ENCODE measurements at places on chromosomes 2 and 18. TPM values are rescaled to one million over a fixed set of nuclear protein-coding genes. Genes with fewer than 3 reads are reported as not detected.

The MYL12B gene
- 310 TPM for total RNA-seq

The NR4A2 gene
- total RNA-seq = 4.5 TPM

The ZAP70 gene
- total RNA-seq = 3.9 TPM

The IFIH1 gene
- 13.1 TPM for total RNA-seq

The SERPINB12 gene
- total RNA-seq = not detected

The MALL gene
- total RNA-seq = 18.5 TPM

The BOK gene
- 58.3 TPM for total RNA-seq

The MARCHF4 gene
- total RNA-seq = not detected

The TFCP2L1 gene
- total RNA-seq = 25.7 TPM

The L3MBTL4 gene
- 20.5 TPM for total RNA-seq

The TLX2 gene
- total RNA-seq = 0.97 TPM

The LHCGR gene
- total RNA-seq = not detected

DNA sequence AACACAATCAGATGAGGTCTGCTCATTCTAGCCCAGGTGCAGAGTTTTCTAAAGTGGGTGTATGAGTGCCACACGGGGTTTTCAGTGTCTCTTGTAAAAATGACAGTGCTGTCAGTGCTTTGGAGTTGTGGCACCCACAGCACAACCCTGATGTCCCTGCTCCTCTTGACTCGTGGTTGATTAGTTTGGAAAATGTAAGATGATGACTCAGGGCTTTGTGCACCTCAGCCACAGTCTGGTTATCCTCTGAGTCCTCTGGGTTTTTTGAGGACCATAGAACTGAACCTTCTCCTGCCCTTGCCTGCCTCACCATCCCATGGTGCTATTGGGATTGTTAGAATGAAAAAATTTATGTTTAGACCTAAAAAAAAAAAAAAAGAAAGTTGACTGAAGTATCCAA, 105.6 kb downstream of the MYO1B start:
- H3K27me3 ChIP-seq = no peaks in the 10 kb centered on the region
- H3K4me1 ChIP-seq = no peaks in the 10 kb centered on the region
- H3K36me3 ChIP-seq = no peaks in the 10 kb centered on the region
- no peak for DNase-seq
- no peak overlapping the region for H3K4me3 ChIP-seq

- H3K36me3 ChIP-seq = no peaks in the 10 kb centered on the region
- no peak for DNase-seq
- no peaks in the 10 kb centered on the region for H3K27me3 ChIP-seq
Measured at GRCh38 chr2:110143982-110144381, 28.4 kb upstream of the MALL start.

DNA sequence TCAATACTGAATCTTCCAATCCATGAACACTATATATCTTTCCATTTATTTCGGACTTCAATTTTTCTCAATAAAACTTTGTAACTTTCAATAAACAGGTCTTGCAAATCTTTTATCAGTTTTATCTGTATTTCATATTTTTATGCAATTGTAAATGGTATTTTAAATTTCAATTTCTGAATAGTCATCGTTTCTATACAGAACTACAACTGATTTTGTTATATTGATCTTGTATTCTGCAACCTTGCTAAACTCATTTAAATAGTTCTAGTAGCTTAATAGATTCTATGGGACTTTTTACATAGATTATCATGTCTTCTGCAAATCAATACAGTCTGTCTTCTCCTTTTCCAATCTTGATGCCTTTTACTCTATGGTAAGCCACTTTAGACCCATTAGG, 90.4 kb downstream of the FAM228A start:
- DNase-seq = no peak
- no peak overlapping the region for H3K4me3 ChIP-seq
- no peaks in the 10 kb centered on the region for H3K36me3 ChIP-seq
- no peaks in the 10 kb centered on the region for H3K4me1 ChIP-seq
- no peak overlapping the region for H3K27ac ChIP-seq

- H3K4me3 ChIP-seq = no peak overlapping the region
- no peaks in the 10 kb centered on the region for H3K36me3 ChIP-seq
- no peaks in the 10 kb centered on the region for H3K4me1 ChIP-seq
- no peak for DNase-seq
- no peak overlapping the region for H3K27ac ChIP-seq
Measured at GRCh38 chr2:142142595-142142994, 11.8 kb upstream of the LRP1B start.

GRCh38 chr2:75246441-75247167, 47.3 kb upstream of the TACR1 start:
- H3K27me3 ChIP-seq = no peaks in the 10 kb centered on the region
- no peak overlapping the region for H3K4me3 ChIP-seq
- no peaks in the 10 kb centered on the region for H3K36me3 ChIP-seq
- H3K4me1 ChIP-seq = no peaks in the 10 kb centered on the region
- H3K27ac ChIP-seq = no peak overlapping the region

DNA sequence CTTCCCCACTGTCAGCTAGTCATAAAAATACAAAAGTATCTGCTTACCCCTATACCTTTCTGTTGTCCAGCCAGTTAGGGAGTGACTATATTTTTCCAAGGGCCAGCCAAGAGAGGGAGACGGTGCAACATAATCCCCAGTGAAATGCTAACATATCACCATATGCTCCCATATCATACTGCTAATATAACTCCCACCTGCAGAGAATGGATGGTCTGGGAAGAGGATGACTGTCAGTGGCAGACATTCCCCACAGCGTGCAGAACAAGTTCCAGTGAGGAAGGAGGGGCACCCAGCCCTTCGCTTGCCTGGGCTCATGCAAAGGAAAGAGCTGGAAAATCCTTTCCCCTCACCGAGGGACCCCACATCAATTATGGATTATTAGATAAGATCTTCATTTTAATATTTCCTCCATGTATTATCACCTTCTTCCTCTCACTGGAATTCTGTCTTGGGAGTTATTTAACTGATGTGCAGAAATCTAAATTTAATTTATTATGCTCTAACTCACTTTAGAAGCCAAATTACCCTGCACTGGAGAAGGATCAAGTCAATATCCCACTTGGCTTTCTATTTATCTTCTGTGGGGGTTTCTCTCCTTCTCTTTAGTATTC, 135.6 kb downstream of the GALNT14 start:
- no peak overlapping the region for H3K27ac ChIP-seq
- DNase-seq = no peak
- no peaks in the 10 kb centered on the region for H3K27me3 ChIP-seq
- H3K4me3 ChIP-seq = no peak overlapping the region

DNA sequence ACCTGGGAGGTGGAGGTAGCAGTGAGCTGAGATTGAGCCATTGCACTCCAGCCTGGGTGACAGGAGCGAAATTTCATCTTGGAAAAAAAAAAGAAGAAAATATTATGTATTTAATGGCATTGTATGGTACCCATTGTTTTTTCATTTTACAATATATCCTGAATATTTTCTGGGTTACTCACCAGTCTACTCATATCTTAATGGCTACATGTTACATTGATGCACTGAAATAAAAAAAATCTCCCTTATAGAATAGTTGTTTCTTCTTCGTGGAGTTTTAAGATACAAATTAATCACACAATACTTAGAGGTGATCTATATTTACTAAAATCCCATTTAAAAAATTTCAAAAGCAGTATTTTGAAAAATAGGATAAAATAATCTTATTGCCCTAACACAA, 66.3 kb upstream of the XPO1 start:
- no peaks in the 10 kb centered on the region for H3K36me3 ChIP-seq
- no peak for DNase-seq
- H3K4me1 ChIP-seq = no peaks in the 10 kb centered on the region
- no peak overlapping the region for H3K27ac ChIP-seq

- no peak overlapping the region for H3K4me3 ChIP-seq
- H3K27me3 ChIP-seq = no peaks in the 10 kb centered on the region
- peaks cover 15% of the 10 kb centered on the region for H3K4me1 ChIP-seq
- peak overlapping the region; percentile 58 for H3K27ac ChIP-seq
- no peaks in the 10 kb centered on the region for H3K36me3 ChIP-seq
Measured at GRCh38 chr2:42957861-42958301, 165.5 kb upstream of the HAAO start.

DNA sequence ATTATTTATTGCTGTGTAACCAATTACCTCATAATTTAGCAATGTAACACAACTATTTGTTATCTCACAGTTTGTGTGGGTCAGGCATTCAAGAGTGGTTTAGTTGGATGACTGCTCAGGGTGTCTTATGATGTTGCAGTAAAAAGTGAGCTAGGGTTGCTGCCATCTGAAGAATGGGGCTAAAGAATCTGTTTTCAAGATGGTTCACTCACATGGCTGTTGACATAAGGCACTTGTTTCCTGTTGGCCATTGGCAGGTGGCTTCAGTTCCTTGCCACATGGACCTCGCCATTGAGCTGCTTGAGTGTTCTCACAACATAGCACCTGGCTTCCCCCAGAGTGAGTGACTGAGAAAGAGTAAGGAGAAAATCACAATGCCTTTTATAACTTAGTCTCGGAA, 123.2 kb downstream of the TMEM17 start:
- no peaks in the 10 kb centered on the region for H3K4me1 ChIP-seq
- no peaks in the 10 kb centered on the region for H3K36me3 ChIP-seq
- no peak overlapping the region for H3K27ac ChIP-seq
- H3K4me3 ChIP-seq = no peak overlapping the region
- DNase-seq = no peak
- no peaks in the 10 kb centered on the region for H3K27me3 ChIP-seq

- no peak overlapping the region for H3K4me3 ChIP-seq
- no peaks in the 10 kb centered on the region for H3K36me3 ChIP-seq
- H3K27me3 ChIP-seq = peaks cover 19% of the 10 kb centered on the region
- DNase-seq = no peak
- H3K4me1 ChIP-seq = no peaks in the 10 kb centered on the region
Measured at GRCh38 chr2:115163572-115163971, 721.1 kb downstream of the DPP10 start.

DNA sequence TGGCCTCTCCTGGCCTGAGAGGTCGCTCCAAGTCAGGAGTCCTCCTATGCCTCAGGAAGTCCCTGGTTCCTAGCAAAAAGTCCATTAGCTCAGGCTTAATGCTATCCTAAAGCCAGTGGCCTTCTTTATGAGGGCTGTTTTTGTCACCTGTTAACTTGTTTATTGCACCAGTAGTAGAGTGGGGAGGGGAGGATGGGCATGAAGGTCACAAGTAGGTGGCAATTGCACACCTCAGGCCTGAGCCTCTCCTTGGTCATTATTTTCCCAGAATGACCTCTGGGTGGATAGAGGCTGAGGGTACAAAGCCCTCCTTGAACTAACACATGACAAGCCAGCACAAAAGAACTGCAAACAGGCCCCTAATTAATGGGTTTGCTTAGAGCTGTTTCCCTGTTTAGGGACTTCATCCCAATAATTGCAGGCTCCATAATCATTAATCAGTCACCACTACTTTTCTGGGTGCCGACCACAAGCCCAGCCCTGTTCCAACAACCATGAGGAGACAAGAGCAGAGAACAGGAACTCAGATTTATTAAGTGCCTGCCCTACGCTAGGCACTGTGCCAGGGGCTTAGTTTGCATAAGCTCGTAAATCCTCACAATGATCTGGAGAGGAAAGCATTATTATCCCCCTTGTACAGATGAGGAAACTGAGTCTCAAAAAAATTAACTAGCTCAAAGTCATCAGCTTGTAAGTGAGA, 123.0 kb upstream of the PKDCC start:
- H3K27ac ChIP-seq = no peak overlapping the region
- DNase-seq = no peak
- no peak overlapping the region for H3K4me3 ChIP-seq
- no peaks in the 10 kb centered on the region for H3K4me1 ChIP-seq

GRCh38 chr2:88022669-88022921, 6.2 kb upstream of the RNU2-63P start:
- no peaks in the 10 kb centered on the region for H3K27me3 ChIP-seq
- no peaks in the 10 kb centered on the region for H3K36me3 ChIP-seq
- H3K4me3 ChIP-seq = no peak overlapping the region
- H3K4me1 ChIP-seq = no peaks in the 10 kb centered on the region

GRCh38 chr2:129080715-129081476, 762.2 kb upstream of the HS6ST1 start:
- no peaks in the 10 kb centered on the region for H3K36me3 ChIP-seq
- H3K4me3 ChIP-seq = no peak overlapping the region
- H3K4me1 ChIP-seq = no peaks in the 10 kb centered on the region

DNA sequence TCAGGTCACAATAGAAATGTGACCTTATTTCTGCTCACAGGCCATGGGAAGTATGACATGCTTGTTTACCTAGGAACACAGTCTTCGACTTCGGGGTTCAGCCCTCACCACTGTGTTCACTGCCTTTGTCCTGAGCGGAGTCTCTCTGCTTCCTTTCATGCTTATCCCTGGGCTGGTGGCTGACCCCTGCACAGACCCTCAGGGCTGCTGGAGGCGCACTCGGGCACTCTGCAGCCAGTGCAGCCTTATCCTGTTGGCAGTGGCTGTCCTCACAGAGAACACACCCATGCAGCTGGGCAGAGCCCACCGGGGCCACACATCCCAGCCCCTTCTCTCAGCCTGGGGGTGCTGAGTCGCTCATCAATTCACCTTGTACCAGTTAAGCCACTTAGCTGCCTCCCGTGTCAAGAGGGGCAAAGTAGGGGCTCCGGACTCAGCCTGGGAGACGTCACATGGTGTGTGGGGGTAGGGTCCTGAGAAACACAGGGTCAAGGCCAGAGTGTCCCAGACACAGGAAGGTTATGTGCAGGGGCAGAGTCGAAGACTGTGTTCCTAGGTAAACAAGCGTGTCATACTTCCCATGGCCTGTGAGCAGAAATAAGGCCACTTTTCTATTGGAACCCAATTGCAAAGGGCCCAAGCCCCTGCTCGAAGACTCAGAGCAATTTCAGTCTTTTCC, 107.5 kb downstream of the FAM210A start:
- no peaks in the 10 kb centered on the region for H3K36me3 ChIP-seq
- H3K4me3 ChIP-seq = no peak overlapping the region
- H3K4me1 ChIP-seq = no peaks in the 10 kb centered on the region
- no peak for DNase-seq
- no peak overlapping the region for H3K27ac ChIP-seq

DNA sequence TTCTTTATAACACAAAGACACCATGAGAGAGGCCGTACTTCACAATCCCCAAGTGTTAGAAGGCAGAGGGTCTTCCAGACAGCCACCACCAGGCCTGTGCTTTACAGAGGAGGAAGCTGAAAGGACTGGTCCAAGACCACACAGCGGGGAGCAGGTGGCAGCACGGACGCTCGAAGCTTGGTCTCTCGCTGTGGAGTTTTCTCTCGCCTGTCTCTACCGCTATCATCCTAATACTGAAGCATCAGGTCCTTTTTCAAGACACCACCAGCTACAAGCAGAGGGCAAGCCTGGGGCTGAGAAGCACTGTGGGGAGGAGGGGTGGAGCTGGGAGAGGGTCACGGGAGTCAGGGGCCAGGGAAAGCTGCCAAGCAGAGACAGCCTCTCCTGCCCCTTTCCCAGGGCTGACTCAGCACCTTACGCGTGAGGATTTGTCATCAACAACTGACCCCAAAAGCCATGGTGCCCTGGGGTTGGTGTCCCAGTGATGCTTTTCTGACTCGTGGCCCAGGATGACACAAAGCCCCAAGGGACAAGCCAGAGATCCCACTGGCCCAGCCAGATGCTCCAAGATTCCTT, 31.9 kb upstream of the FOSL2 start:
- H3K4me1 ChIP-seq = peaks cover 10% of the 10 kb centered on the region
- H3K27ac ChIP-seq = no peak overlapping the region
- H3K27me3 ChIP-seq = no peaks in the 10 kb centered on the region
- H3K4me3 ChIP-seq = no peak overlapping the region

Measured in prostate gland (tissue), 2 donors.